Colonic mucosa (tissue), 4 donors: ENCODE measurements at places on chromosomes 2 and 18. TPM values are rescaled to one million over a fixed set of nuclear protein-coding genes. Genes with fewer than 3 reads are reported as not detected.

DNA sequence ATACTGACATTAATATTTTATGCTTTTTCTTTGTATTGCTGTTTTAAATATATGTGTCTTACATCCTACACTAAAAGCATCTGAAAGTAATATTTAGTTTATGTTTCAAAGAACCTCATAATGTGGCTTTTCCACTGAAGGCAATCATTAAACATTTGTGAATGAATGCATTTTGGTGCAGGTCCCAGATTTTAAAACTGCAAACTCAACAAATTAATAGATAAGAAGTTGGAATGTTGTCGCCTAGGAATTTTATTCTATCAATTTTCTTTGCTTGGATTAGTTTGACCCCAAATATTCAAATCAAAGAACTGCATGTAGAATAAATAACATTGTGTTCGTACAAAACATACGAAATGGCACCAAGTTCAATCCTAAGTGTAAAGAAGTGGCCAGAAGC, 44.7 kb downstream of the ATF2 start:
- no peaks in the 10 kb centered on the region for H3K4me1 ChIP-seq
- H3K27me3 ChIP-seq = no peaks in the 10 kb centered on the region
- DNase-seq = no peak
- no peaks in the 10 kb centered on the region for H3K36me3 ChIP-seq
- no peak overlapping the region for H3K27ac ChIP-seq
- no peak overlapping the region for H3K4me3 ChIP-seq

DNA sequence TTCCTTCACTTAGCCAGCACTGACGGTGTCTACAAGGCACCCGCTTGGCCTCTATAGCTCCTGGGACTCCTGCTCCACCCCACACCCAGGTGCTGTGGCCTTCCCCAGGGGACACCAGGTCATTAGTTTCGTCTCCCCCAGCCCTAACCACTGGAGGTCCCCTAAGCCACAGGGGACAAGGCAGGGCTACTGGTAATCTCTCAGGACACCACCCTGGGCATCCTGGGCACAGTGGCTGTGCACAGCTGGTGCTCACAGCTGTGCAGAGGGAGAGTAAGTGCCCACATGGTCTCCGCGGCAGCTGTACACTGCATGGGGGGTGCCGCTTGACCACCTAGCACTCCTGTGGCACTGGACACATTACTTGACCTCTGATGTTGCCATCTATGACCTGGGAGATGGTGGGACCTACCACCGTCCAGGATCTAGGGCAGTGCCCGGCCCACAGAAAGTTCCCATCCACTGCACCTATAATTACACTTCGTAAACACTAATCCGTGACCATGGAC, 134.0 kb downstream of the HDAC4 start:
- H3K4me1 ChIP-seq = peaks cover 44% of the 10 kb centered on the region
- peak overlapping the region; percentile 92 for H3K27ac ChIP-seq
- H3K36me3 ChIP-seq = no peaks in the 10 kb centered on the region
- H3K27me3 ChIP-seq = no peaks in the 10 kb centered on the region

DNA sequence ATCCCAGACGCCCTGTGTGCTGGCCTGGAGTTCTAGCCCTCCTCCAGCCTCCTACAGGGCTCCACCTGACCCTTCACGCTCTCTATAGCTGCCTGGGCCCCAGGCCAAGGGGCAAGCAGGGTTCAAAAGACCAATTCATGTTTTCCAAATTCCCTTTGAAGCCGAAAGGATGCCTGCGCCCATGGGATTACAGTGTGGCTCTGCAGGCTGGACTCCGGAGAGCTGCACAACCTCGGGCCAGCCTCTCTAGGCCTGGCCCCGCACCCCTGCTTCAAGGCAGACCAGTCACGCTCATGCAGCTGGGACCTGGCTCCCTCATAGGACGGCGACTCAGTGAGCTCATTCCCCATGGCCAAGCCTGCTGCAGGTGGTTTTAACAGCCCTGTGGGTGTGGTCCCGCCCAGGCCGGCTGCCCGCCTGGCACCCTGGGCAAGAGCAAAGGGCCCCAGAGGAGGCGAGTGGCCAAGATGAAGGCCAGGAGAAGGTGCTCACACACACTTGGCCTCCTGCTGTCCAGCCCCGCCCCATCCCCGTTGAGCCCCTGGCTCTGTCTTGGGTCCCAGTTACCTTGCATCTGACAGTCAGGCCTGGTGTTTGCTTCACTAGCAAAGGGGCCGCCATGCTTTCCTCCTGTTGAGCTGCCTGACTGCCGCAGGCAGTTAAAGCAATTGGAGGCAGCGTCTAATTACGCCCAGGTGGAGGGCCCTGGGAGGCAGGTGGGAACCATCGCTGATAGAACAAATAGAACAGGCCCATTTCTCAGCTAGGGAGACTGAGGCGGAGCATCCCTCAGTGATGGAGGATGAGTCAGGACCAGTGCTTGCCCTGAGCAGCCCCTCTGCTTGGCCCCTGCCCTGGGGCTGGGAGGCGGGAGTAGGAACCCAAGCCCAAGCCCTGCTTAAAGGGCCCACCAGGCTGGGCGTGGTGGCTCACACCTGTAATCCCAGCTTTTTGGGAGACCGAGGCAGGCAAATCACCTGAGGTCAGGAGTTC, 56.9 kb downstream of the SMAD7 start:
- DNase-seq = peak; percentile 86
- H3K36me3 ChIP-seq = no peaks in the 10 kb centered on the region

- H3K36me3 ChIP-seq = no peaks in the 10 kb centered on the region
These were observed 65.3 kb downstream of the MIB1 start for GRCh38 chr18:21805771-21806366.

DNA sequence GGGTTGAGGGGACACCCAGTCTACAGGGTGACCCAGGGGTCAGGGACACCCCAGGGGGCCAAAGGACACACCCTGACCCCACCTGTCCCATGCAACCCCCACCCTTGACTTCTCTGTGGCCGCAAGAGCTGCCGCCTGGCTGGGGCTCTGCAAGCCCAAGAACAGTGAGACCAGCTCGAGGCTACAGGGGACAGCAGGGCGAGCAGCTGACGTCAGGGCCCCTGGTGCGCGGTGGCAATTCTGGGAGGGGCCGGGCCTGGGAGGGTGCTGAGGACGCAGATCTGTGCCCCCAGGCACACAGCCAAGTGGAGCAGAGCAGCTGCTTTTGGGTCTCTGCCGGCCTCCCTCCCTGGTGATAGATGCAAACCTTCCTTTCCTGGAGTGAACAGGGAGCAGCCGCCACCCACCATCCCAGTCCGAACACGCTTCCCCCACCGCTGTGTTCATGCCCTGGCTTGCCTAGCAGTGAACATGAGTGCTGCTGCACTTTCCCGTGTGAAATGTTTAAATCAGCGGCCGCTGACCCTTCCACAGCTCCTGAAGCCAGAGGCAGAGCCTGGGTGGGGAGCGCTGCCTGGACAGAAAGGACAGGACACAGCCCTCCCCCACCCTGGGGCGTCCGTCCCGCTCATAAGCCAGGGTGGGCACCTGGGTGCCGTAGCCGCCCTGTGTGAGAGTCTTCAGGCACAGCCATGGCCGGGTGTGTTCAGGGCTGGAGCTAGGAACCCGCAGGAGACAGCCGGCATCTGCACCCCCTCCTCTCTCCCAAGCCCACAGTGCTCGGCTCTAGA, 46.9 kb downstream of the SLC66A2 start:
- peaks cover 7% of the 10 kb centered on the region for H3K36me3 ChIP-seq
- no peaks in the 10 kb centered on the region for H3K27me3 ChIP-seq
- H3K27ac ChIP-seq = no peak overlapping the region
- H3K4me1 ChIP-seq = no peaks in the 10 kb centered on the region

DNA sequence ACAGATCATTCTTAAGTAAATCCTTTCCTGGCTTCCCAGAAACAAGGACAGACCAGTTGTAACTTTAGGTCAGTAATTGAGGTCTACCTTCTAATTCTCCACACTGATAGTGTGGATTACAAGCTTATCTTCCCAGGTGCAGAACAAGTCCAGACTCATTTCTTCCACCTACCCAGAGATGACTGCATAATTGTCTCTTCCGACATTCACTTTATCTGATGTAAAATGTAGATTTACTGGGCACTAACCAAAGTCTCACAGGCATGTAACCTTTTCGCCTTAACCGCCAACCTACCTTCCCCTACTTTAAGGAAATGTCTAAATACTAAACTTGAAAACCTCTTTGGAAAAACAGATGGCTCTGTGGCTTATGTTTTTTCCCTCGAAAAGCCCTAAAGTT, 96.2 kb downstream of the NCK2 start:
- no peaks in the 10 kb centered on the region for H3K27me3 ChIP-seq
- H3K27ac ChIP-seq = no peak overlapping the region
- DNase-seq = no peak
- H3K36me3 ChIP-seq = no peaks in the 10 kb centered on the region
- no peaks in the 10 kb centered on the region for H3K4me1 ChIP-seq
- no peak overlapping the region for H3K4me3 ChIP-seq

GRCh38 chr2:226440127-226440918, 359.3 kb downstream of the IRS1 start:
- H3K27me3 ChIP-seq = no peaks in the 10 kb centered on the region
- no peak overlapping the region for H3K27ac ChIP-seq
- H3K4me3 ChIP-seq = no peak overlapping the region
- no peak for DNase-seq
- H3K36me3 ChIP-seq = no peaks in the 10 kb centered on the region

DNA sequence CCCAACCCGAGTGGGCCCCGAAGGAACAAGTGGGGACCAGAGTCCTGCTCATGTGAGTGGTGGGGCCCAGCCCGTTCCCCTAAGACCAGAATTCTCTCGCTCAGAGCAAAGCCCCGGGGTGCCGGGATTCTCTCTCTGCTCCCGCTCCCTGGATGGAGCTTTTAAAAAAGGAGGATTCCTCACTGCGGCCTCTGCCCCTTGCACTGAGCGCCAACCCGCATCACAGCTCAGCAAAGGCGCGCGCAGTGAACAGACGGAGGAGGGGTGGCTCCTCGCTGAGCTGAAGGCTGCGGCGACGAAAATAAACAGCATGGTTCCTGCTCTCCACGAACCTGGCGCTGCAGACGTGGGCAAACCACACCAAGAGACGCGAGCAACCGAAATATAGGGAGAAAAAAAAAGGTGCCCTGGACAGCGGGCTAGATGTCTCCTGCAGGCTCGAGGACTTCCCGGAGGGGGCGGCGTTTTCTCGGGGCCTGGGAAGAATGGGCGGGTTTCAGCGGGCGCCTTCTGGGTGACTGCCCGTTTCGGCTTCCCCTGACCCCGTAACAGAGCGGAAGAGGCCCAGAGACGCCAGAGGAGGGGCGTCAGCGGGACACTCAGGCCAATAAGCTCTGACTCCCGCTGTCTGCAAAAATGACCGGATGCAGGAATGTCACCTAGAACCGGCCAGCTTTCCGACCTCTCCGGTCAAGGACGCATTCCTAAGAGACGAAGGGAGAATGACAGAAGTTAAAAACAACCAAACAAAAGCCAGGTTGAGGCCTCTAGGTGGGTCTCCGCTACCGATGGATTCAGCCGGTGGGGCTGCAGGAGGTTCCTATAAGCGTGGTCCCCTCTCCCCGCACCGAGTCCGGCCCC, 819 bp upstream of the KLF11 start:
- DNase-seq = peak; percentile 80
- H3K27ac ChIP-seq = peak overlapping the region; percentile 66
- H3K4me1 ChIP-seq = no peaks in the 10 kb centered on the region
- H3K27me3 ChIP-seq = no peaks in the 10 kb centered on the region

GRCh38 chr2:45585267-45585861, 25.7 kb downstream of the SRBD1 start:
- H3K4me1 ChIP-seq = no peaks in the 10 kb centered on the region
- H3K27me3 ChIP-seq = no peaks in the 10 kb centered on the region
- no peak overlapping the region for H3K27ac ChIP-seq
- H3K4me3 ChIP-seq = no peak overlapping the region
- H3K36me3 ChIP-seq = no peaks in the 10 kb centered on the region
- peak; percentile 35 for DNase-seq

DNA sequence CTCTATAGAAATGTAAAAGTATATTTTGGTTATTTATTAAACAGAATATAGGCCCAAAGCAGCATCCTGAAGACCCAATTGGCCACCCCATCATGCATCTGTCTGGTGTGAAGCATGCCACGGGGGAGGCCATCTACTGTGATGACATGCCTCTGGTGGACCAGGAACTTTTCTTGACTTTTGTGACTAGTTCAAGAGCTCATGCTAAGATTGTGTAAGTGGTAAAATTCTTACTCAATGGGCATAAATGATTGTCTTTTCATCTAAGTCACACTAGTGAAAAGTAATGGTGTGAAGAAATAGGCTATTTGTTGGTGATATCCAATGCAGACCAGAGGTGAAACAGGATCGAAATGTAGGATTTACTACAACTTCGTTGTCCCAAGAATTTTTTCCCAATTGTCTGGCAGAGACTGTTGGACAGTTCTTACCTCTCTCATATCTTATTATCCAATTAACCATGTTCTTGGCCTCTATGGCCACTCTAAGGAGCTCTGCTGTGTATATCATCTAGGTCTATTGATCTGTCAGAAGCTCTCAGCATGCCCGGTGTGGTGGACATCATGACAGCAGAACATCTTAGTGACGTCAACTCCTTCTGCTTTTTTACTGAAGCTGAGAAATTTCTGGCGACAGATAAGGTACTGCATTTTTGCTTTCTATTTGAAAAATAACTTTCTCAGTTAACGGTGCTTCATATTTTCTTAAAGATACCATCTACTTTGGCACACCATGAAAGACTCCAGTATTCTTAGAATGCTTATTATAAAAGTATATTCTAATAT, 35.0 kb downstream of the AOX1 start:
- H3K27me3 ChIP-seq = no peaks in the 10 kb centered on the region
- no peaks in the 10 kb centered on the region for H3K4me1 ChIP-seq
- no peaks in the 10 kb centered on the region for H3K36me3 ChIP-seq
- no peak for DNase-seq
- no peak overlapping the region for H3K27ac ChIP-seq

GRCh38 chr2:33535421-33535820, 59.0 kb downstream of the RASGRP3 start:
- no peaks in the 10 kb centered on the region for H3K27me3 ChIP-seq
- H3K27ac ChIP-seq = no peak overlapping the region
- no peaks in the 10 kb centered on the region for H3K36me3 ChIP-seq
- DNase-seq = no peak

GRCh38 chr18:36467614-36468013, 170.1 kb downstream of the FHOD3 start:
- H3K36me3 ChIP-seq = no peaks in the 10 kb centered on the region
- no peaks in the 10 kb centered on the region for H3K27me3 ChIP-seq
- DNase-seq = no peak
- no peak overlapping the region for H3K27ac ChIP-seq
- no peaks in the 10 kb centered on the region for H3K4me1 ChIP-seq

DNA sequence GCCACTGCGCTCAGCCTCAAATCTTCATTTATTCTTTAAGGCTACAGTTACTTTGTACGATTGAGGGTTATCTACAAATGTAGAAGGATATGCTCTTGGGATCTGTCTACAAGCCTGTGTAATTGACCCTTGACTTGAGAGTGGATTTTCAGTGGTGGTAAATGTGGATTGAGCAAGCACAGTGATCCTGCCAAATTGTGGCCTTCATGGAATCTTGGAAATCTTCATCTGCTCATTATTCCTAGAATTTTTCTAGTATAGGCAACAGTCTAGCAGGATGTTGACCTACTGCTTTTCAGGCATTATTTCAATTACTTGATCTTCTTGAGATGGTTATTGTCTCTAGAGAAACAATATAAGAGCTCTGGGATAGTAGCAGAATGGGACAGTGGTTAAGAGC, 226.1 kb upstream of the REV1 start:
- no peak for DNase-seq
- H3K27ac ChIP-seq = no peak overlapping the region
- H3K4me3 ChIP-seq = no peak overlapping the region
- H3K36me3 ChIP-seq = no peaks in the 10 kb centered on the region
- H3K4me1 ChIP-seq = no peaks in the 10 kb centered on the region

The PLGLB2 gene
- 0.98 TPM for total RNA-seq

The MFSD2B gene
- total RNA-seq = 0.20 TPM

The OTOS gene
- total RNA-seq = not detected

The CRYBA2 gene
- 5.5 TPM for total RNA-seq

The GPR45 gene
- total RNA-seq = not detected

The RUFY4 gene
- total RNA-seq = not detected

The RAPH1 gene
- 39.5 TPM for total RNA-seq

The LRATD1 gene
- 200 TPM for total RNA-seq

The IGFBP5 gene
- total RNA-seq = 44.6 TPM

The CIDEA gene
- not detected for total RNA-seq
